Stimulated activated CD4-positive, alpha-beta T cell treated with anti-CD3 and anti-CD28 coated beads, Interleukin-15, amount 100 ng/mL, for 1 hour (primary cell): ENCODE measurements at places on chromosomes 3 and 15.

- no peak for DNase-seq
Observed at GRCh38 chr3:135084405-135084804, 289.3 kb downstream of the EPHB1 start.

DNA sequence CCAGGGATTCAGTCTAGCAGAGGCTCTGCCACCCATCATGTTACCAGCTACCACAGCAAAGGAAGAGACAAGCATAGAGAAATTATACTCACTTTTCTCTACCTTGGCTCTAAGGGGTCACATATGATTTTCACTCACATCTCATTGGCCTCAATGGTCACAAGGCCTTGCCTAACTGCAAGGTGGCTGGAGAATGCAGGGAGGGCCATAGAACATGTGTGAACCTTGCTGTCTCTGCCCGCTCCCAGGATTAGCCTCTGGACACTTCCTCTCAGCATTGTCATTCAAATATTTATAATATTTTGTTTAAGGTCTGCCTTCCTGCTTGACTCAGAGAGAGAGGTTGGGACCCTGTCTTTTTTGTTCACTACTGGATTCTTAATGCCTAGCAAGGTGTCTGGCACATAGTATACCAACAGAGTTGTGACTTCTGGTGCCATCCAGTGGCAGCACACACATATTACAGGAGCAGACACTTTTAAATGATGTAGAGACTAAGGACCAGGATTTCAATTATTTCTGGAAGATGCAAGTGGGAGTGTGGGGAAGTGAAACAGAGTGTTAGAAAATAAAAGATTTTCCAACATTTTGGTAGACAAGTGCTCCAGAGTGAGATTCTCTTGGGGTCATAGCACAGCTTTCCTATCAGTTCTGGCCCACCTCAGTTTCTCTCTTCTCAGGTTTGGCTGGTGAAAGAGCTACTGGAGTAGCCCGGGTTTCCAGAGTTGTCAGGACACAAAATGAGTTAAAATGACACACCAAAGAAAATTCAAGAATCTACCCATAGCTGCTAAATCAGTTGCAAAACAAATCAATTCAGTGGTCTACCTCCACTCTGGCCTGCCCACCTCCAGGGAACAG, 119.0 kb upstream of the RASGRP1 start:
- peak; percentile 36 for DNase-seq

DNA sequence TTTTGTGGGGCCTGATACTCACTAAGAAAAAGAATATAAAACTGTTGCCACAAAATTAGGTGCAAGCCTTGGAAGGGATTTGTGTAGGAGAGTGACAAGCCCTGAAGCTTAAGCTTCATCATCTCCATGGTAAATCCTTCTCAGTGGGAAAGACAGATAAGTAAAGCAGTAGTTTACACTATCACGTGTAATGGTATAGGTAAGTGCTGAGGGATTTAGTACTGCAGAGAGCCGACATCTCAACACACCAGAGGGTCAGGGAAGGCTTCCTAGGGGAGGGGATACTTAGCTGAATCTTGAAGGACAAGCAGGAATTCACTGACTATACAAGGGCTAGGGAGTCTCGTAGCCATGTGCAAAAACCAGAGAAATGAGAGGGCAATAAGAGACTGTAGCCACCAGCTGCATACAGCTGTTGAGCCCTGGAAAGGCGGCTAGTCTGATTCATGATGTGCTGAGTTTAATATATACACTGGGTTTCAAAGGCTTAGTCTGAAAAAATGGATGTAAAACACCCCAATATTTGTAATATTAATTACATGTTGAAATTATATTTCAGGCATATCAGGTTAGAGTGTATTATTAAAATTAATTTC, 11.1 kb downstream of the SLC24A1 start:
- no peak for DNase-seq

DNA sequence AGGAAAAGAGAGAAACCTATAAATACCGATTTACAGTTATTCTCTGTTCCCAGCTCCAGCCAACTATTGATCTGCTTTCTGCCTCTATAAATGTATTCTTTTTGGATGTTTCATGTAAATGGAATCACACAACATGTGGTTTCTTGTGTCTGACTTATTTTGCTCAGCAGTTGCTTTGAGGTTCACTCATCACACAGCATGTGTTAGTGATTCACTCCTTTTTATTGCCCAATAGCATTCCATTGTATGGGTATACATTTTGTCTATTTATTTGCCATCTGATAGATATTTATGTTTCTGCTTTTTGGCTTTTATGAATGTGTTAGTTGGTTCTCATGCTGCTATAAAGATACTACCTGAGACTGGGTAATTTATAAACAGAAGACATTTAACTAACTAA, 23.6 kb downstream of the CCR1 start:
- DNase-seq: no peak

DNA sequence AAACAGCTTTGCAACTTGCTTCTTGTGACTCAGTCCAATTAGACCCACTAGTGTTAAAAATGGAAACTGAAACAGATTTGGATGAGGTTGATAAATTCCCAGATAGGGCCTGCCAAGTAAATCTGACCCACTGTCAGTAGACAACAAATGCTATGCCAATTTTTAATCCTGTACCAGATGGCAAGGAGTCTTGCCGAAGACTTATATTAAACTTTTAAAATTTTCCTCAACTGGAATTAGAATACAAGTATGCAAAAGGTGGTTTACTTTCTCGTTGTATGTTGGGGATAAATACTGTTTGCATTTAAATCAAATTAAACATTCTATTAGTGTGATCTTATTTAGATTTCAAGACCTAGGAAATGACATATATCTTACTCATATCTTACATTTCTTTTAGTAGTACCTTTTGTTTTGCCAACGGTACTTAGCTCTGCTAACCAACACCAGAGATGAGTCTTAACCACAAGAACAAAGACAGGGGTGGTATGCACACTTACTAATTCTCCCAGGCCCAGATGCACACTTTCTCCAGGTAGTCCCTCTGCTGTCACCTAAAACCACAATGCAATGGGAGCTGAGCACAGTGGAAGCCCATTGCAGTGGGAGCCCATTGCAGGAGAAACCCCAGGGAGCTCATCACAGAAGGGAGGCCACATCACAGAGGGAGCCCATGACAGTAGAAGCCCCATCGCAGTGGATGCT, 77.8 kb downstream of the WWTR1 start:
- DNase-seq: no peak

DNA sequence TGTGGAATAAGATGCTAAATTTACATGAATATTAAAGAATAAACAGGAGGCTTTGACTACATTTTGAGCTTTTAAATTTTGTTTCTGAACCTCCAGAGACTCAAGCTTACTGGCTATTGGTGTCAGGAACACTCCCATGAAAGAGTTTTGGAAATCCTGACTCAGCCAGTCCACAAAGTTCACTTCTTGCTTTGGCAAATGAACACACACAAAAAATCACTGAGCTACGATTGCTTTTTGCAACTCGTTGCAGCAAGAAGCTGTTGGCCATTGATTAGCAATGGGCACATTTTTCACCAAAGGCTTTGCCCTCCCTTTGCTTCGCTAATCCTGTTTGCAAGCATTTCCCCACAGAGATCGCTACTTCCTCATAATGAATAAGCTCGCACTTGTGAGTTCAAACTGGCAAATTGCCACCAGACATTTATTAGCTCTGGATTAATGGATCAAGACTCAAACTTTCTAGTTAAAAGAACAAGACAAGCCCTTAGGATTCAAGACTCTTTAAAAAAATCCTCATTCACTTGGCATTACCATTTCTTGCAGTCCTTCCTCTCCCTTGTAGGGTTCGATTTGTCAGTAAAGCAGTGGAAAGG, 343.2 kb upstream of the ONECUT1 start:
- DNase-seq: no peak

- no peak for DNase-seq
Observed at GRCh38 chr3:177932750-177933660, 603.2 kb upstream of the KCNMB2 start.

- DNase-seq: no peak
Observed at GRCh38 chr3:6716420-6716819, 144.5 kb upstream of the GRM7 start.

GRCh38 chr15:52448011-52448890, 80.4 kb downstream of the MYO5A start:
- DNase-seq: no peak

DNA sequence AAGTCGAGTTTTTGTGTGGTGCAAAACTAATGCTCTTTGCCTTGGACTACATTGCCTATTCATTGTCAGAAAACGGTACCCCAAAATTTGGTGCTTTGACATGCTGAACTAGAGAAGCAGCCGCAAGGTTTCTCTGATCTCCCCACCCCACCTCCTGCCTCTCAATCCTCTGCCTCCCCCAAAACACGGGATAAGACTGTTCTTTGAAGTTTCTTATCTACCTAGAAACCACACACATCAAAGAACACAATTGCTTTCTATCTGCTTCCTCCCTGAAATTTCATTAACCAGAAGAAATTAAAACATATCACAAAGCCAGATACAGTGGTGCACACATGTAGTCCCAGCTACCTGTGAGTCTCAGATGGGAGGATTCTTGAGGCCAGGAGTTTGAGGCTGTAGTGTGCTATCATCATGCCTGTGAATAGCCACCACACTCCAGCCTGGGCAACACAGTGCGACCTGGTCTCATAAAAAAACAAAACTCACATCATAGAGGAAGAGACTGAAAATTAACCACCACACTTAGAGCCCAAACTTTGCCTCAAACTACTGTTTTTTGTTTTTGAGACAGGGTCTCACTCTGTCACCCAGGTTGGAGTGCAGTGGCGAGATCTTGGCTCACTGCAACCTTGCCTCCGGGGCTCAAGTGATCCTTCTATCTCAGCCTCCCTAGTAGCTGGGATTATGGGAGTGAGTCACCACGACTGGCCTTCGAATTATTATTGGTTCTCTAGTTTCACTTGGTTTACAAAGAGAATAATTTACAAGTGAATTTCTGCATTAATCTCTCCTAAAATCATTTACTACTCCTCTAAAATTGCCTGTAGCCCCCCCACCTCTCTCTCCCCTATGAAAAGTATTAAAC, 2.7 kb upstream of the PCNP start:
- no peak for DNase-seq

GRCh38 chr15:60052796-60053195, 48.7 kb downstream of the FOXB1 start:
- no peak for DNase-seq

DNA sequence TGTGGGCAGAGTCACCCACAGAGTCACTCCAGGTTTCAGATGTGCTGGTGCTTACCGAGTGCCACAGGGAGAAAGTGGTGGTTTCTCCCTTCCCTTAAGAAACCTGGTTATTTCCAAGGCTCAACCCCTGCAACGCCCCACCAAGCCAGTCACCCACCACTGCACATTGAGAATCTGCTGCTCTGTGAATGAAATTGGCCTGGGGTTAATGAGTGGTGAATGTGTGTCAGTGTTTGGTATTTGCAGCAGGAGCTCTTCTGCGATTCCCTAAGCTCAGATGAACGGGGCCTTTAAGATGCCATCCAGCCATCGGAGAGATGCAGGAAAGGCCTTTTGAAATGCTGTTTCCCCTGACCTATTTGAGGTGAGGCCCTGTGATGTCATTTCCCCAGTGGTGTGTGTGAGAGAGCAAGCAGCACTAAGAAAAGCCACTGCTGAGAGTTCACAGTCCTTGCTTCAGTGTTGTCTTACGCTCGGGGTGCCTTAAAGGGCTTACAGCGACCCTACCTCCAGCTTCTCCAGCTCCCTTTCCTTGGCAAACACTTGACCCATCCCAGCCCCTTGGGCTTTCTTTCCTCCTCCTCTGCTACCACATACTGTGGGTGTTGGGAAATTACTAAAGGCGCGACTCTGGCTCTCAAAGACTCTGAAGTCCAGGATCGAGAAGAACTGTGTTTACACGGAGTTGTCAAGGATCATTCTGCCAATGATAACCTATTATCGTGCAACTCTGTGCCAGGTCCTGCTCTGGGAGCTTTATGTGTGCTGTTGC, 68.9 kb downstream of the SMAD3 start:
- DNase-seq: peak; percentile 45
